ENCODE measurements at places on chromosomes 2 and 18.

- no peak for DNase-seq
These were observed 797.0 kb downstream of the TDRD15 start for GRCh38 chr2:21920721-21921120.

DNA sequence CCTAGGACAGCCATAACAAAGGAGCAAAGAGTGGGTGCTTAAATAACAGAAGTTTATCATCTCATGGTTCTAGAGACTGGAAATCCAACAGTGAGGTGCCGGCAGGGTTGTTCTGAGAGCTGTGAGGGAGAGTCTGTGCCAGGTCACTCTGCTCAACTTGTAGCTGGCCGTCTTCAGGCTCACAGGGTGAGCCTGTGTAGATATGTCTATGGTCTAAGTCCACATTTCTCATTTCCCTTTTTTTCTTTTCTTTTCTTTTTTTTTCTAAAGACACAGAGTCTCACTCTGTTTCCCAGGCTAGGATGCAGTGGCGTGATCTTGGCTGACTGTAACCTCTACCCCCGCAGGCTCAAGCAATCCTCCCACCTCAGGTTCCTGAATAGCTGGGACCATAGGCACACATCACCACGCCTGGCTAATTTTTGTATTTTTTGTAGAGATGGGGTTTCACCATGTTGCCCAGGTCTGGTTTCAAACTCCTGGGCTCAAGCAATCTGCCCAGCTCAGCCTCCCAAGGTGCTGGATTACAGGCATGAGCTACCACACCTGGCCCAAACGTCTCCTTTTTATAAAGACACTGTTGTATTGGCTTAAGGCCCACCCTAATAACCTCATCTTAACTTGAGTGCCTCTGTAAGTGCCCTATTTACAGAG, 142.2 kb downstream of the SP3 start:
- DNase-seq: no peak

GRCh38 chr2:112706170-112706664, 14.6 kb upstream of the NT5DC4 start:
- DNase-seq: no peak

GRCh38 chr18:10182009-10182624, 268.3 kb downstream of the VAPA start:
- no peak for DNase-seq

GRCh38 chr18:34611904-34612303, 98.2 kb upstream of the DTNA start:
- no peak for DNase-seq

- no peak for DNase-seq
These were observed 292.2 kb downstream of the AFF3 start for GRCh38 chr2:99850084-99850710.

DNA sequence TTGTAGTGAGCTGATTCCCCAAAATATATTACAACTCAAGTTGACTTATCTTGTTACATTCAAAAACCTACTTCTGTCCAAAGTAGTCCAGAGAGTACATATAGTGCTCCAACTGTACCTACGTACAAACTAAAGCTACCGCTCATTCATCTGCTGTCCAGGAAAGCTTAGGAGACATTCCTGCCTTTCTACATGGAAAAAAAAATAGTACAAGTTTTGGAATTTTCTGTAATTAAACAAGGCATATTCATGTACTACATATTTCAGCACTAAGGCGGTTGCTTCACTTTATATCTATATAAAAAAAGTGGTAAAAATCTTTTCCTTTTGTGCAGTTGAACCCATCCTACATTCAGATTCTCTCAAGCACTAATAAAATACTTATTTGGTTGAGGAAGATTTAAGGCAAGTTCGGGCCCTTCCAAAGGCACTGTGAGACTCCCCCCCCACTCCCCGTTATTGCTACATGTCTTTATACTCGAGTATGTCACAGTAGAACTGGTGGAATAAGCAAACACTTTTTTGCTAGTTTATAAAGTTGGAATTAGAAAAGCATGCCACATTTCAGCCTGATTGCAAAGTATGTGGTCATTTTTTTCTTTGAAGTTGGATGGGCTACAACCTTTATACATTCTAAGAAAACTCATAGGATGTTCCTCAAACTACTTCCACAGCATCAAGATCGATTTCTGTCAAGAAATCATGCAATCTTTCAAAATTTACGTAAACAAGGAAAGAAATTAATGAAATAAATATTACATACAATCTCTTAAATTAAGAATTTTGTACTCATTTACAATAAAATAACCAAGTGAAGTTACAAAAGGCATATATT, 3.7 kb downstream of the ZFP36L2 start:
- peak; percentile 15 for DNase-seq
